ENCODE measurements at places on chromosomes 3 and 15.

GRCh38 chr15:83287541-83288027 is 3.1 kb upstream of the BNC1 start:
- DNase-seq = no peak

GRCh38 chr3:112582244-112582874 is 20.5 kb downstream of the SLC35A5 start:
- peak; percentile 5 for DNase-seq

DNA sequence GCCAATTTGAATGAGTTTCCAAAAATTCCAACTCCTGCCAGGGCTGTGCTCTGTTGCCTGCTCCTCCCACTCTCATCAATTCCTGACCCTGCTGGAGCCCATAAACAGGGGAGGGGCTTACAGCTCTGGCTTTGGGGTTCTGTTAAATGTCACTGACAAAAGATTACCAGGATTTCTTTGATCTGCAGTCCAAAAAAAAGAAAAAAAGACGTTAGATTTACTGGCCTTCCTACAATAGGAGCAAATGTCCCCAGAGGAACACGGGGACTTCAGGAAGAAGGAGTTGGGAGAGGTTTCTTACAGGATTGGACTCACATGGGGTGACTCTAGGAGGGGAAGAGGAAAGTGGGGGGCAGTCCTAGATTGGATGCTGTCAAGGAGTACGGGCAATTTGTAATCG is 84.3 kb upstream of the RNF7 start:
- no peak for DNase-seq

DNA sequence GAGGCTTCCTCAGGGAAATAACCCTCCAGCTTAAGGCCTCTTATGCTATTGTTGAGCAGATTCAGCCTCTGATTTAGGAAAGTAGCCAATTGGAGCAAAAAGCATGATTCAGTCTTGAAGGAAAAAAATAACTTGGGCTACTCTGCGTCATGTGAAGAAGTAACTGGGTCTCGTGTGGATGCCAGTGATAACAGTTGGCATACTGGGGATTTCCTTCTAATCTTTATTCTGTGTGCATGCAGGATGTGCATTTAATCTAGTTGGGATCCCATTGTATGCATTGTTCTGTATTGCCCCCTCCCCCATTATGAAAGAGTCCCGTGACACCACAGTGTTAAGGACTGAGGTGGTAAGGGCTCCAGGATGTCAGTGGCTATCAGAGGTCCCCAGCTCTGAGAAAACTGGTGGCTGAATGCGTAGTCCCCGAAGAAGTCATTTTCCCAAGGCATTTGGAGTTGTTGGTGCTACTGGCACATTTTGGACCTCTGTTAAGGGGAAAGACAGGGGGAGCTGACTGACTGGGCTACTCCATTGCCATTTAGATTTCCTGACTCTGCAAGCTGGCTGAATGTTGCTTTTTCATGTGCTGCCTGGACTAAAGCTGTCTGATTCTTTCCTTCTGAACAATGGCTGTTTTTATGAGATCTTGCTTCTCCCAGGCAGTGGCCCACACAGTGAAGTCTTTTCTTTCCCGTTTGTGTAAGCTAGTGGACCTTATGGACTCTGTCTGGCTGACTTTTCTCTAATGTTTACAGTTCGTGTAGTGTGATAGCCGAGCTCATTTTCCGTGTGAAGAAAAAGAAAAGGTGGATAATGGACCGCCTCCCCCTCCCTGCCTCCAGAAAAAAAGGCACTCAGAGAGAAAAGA is 38.4 kb upstream of the TRAK1 start:
- no peak for DNase-seq

GRCh38 chr3:129348734-129349133 is 70.1 kb downstream of the HMCES start:
- no peak for DNase-seq

- DNase-seq = no peak
Measured at GRCh38 chr3:67598814-67599556, 55.4 kb downstream of the SUCLG2 start.

DNA sequence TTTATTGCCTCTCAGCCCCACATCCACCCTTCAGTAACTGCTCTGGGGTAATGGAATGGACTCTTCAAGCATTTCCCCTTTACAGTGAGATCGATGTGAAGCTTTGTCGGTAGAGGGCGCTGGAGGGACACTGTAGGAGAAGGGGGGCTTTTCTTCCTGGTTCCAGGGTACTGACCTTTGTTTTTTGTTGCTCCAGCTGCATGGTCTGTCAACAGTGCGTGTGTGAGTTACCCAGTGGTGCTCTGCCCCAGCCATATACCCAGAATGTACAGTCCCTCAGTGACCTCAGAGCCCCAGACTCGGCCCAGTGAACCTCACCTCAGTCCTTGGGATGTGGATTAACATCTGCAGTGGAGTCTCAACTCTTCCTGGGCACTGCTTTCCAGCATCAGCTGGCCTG is 180.3 kb upstream of the TSC22D2 start:
- no peak for DNase-seq

GRCh38 chr3:60697132-60697531 is 554.1 kb downstream of the FHIT start:
- no peak for DNase-seq

DNA sequence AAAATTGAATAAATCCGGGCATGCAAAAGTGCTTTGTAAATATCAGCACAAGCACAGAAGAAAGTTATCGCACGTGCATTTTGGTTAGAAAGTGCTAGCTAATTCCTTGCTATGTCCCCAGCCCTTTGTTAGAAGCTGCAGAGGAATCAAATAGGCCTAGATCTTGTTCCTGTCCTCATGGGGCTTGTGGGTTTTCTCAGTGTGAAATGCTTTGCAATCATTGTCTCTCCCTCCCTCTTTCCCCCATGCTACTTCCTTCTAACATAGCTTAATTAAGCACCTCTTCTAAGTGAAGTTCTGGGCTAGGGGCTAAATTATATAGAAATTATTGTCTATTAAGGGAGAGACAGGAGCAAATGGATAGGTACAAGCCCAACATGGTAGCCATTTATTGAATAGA is 271.7 kb downstream of the RPLP1 start:
- DNase-seq = no peak

GRCh38 chr3:39383045-39383880 is at the start of gene SLC25A38:
SLC25A38 (plus strand) TSS chr3:39383370; CDS start chr3:39383725, 355 bp downstream.
- DNase-seq = no peak

DNA sequence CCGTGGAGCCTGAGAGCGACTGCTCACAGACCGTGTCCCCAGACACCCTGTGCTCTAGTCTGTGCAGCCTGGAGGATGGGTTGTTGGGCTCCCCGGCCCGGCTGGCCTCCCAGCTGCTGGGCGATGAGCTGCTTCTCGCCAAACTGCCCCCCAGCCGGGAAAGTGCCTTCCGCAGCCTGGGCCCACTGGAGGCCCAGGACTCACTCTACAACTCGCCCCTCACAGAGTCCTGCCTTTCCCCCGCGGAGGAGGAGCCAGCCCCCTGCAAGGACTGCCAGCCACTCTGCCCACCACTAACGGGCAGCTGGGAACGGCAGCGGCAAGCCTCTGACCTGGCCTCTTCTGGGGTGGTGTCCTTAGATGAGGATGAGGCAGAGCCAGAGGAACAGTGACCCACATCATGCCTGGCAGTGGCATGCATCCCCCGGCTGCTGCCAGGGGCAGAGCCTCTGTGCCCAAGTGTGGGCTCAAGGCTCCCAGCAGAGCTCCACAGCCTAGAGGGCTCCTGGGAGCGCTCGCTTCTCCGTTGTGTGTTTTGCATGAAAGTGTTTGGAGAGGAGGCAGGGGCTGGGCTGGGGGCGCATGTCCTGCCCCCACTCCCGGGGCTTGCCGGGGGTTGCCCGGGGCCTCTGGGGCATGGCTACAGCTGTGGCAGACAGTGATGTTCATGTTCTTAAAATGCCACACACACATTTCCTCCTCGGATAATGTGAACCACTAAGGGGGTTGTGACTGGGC is 7.3 kb downstream of the FAM131A start:
- DNase-seq = no peak

DNA sequence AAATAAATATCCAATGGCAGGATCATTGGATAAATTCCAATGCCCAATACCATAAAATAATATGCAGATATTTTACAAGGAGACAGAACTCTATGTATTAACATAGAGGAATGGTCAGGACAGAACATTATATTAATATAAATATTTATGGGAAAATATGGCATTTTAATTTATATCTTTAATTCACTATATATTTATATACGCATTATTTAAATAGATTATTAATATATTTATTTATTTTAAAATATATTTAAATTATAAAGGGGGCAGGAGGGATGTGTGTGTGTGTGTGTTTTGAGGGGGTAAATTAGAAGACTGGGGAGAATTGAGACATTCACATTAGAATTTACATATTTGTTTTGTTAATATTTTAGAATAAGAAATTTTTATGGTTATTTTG is 31.6 kb upstream of the CNTN3 start:
- no peak for DNase-seq

DNA sequence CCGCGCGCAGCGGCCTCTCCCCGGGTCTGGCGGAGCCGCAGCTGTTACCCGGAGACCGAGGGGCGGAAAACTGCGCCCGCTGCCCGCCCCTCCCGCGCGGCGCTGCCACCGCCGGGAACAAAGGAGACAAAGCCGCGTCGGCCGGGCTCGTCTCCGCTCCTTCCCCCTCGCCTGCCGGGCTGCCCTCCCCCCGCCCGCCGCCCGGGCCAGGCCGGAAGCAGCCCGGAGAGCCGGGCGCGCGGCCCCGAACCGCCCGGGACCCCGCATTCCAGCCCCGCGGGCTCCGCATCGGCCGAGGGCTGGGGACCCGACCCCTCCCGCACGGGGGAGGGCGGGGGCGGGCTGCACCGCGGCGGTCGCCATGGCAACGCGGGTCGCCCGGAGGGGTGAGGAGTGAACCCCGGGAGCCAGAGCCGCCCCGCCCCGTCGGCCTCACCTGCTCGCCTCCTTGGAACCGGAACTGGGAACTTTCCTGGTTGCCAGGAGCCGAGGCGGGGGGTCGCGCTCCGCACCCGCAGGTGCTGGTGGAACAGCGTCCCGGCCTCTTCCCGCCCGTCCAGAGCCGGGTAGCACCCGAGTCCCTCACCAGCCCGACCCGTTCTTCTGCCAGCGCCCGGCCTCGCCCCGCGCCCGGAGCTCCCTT is 448 bp downstream of the PLXNB1 start:
- DNase-seq = peak; percentile 50

DNA sequence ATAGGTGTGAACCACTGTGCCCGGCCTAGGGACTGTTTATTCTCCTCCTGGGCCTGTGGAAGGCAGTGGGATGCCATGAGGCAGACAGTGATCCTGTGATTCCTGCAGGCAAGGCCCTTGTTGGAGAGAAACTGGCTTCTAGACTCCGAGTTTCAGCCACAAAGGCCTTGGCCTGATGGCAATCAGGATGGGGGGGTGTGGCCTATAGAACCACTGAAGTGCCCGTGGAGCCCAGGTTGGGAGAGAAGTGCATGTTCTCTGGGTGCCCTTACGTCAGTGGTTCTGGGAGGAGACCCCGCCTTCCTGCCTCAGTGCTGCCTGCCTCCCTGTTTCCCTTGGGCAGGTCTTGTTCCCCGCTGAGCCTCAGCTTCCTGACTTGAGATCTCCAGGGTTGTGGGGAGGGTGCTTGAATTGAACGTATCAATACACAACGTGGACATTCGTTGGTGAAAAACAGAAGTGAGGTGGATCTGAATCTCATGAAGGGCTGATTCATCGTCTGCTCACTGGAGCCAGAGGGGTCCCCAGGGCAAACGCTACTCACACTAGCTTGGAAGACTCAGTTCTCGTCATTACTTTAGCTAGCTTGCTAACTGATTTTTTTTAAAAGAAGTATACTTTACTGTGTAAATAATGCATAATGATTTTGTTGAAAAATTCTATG is 31.8 kb downstream of the IRAK2 start:
- DNase-seq = no peak

DNA sequence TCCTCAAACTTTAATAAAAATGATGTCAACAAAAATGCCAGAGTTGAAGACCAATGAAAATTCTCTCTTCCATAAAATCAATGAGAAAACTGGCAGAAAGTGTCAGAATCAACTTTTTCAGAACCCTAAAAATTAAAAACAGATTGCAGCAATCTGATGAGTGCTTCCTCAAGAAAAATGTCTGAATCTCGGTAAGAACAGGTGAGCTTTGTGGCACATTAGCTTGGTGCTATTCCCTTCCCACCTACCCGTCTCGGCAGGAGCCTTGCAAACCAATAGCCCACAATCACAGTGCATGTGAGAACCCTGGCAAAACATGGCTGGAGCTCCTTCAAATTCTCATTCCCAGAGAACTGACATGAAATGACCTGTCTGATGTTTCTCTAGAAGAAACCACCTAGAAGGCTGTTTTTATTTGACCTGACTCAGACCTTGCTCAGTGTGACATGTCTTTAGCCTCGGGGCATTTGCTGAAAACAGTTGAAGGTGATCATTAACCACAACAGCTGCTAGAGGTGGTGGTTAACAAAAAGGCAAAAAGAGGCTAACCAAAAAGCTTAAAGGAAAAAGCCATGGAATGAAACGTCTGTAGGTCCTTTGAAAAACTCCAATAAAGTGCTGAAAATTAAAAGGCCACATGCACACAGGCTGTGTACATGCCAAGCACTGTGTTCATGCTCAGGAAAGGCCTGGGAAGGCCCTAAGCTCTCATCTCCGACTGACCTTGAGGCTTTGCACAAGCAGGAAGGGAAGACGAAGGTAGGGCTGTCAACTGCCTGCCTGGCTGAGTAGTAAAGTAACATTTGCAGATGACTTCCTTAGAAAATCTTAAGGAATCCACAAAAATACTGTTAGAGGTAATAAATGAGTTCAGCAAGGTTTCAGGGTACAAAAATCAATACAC is 253.0 kb upstream of the NSMCE3 start:
- DNase-seq = no peak

DNA sequence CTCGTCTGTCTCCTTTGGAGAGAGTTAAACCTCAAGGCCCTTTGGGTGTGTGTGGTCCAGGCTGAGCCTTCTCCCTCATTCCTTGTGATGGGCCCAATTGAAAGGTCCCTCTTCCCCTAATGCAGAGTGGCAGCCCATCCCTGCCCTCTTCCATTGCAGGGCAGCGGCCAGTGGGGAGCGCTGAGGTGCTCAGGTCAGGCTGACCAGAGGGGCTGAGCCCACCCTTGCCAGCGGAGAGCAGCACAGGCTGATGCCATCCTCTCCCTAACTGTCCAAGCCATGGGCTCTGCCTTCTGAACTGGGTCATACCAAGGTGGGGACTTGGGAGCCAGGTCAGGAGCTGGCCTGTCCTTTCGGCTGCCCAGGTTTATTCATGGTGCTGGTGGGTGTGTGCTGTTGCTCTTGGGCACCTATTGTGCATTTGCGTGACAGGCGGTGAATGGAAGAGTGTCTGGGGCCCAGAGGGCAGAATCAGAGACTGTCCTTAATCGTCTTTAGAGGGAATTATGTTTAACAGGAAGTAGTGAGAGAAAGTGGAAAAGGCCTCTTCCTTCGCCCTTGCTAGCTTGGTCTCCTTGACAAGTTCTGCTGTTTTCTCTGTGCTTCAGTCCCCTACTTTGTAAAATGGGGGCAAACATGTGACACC is 96.9 kb downstream of the VGLL4 start:
- no peak for DNase-seq

DNA sequence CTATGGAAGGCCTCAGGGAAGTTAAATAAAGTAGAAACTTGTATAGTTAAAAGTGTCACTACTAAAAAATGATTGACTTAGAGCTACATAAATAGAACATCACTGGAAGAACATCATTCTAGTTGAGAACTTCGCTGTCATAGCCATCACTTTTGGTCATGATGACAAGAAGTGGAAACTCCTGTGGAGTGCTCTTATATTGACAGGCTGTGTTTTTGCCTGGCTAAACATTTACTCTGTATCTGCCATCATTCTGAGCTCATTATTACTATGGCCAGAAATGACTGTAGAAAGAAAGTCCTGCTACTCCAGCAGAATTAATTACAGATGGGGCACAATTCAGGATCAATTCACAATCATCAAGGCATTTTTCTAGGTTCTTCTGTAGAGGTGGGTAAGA is 165.1 kb upstream of the GOLIM4 start:
- no peak for DNase-seq

- DNase-seq = no peak
Measured at GRCh38 chr3:59992578-59992977, 942.8 kb upstream of the CFAP20DC start.

All from stimulated activated naive CD4-positive, alpha-beta T cell treated with Interleukin-2 at 50 U/mL for 16 hours (primary cell).